ENCODE measurements at places on chromosomes 12 and 14. TPM values are rescaled to one million over a fixed set of nuclear protein-coding genes. Genes with fewer than 3 reads are reported as not detected.
A peak's percentile ranks its signal among the peaks of the same experiment; 100 is the strongest.

Gene VRTN
- total RNA-seq: 61.8 TPM

Gene SLCO1B1
- not detected for total RNA-seq

- no peak for DNase-seq
Observed at GRCh38 chr14:78921856-78922255, 751.7 kb downstream of the NRXN3 start.

DNA sequence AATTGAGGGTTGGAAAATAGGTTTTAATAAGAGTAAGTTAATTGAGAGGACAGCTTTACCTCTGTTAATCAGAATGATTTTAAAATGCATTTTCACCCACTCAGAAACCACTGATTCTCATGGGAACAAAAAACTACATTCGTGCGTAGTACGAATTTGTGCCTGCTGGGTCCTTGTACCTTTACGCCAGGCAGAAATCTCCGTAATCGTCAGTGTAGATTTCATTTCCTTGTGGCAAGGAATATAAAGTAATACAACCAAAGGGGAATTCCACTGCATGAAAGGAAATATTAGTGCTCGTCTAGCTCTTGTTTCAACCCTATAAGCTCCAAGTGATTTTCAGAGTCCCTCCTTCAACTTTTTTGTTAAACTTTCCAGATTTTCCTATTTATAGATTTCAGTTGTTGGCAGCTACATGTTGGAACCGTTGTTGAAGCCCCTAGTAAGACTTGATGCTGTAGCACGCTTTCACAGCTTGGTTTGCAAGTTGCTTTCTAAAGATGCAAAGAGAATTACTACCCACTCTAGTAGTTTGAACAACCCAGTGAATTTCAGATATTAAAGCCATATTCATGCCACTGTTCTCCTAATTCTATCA lies 90.6 kb downstream of the ETV6 start:
- no peak for DNase-seq

Gene PTPRQ
- total RNA-seq: not detected

Gene GLIPR1L1
- total RNA-seq: 1.3 TPM

DNA sequence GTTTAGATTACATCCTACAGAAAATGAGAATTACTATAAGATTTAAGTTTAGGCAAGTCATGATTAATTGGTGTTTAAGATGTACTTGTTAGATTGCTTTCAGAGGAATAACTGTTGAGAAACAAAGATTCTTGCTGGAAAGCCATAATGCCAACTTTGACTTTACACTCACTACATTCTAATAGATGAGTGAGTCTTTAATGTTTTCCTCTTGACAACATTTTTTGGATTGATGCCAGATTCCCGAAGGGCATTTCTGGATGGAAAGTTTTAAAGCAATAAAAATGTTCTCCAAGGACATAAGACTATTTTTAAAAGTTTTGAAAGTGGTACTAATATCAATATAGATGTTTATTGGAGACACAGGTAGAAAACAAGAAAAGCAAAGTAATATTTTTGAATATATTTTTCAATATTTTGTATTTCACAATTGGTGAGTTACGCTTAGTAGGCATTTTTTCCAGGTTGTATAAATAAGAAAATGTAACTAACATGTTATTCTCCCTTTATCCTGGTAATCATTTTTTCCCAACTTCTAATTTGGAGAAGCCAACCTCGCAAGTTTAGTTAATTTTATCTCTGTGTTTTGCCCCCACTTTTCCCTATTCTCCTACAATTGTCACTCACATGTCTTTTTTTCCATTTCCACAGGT lies 307.3 kb downstream of the CEP128 start:
- no peak for DNase-seq

- peak; percentile 93 for DNase-seq
Observed at GRCh38 chr12:122203301-122204166, at the start of gene B3GNT4. TSS of gene B3GNT4 (plus strand) at chr12:122203709. CDS start at chr12:122204619, 910 bp downstream.

- no peak for DNase-seq
Observed at GRCh38 chr14:102252834-102253801, 51.8 kb downstream of the MOK start.

Gene TCHP
- 30.3 TPM for total RNA-seq

- no peak for DNase-seq
Observed at GRCh38 chr12:121810833-121811433, 7.1 kb downstream of the SETD1B start.

DNA sequence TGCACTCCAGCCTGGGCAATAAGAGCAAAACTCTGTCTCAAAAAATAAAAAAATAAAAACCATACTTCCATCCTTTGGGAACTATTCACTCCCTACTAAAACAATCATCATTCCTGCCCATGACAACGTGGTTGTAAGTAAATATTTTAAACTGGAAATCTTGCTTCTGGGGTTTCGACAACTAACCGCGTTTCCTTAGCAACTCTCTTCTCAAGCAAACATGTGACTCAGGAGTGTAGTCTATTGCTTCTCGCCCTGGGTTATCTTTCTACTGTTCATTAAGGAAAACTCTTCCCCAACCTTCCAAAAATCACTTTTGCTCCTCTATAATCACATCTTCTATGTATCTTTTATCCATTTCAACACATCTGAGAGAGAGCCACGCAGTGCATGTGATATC lies 21.8 kb downstream of the APPL2 start:
- no peak for DNase-seq

DNA sequence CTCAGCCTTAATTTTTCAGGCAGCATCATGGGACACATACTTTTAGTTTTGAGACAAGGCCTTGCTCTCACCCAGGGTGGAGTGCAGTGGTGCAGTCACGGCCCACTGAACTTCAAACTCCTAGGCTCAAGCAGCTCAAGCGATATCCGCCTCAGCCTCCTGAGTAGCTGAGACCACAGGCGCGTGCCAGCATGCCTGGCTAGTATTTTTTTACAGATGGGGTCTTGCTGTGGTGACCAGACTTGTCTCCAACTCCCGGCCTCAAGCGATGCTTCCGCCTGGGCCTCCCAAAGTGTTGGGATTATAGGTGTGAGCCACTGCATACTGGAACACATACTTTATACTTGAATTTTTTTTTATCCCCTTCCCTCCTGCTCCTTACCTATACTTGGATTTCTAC lies 2.8 kb downstream of the RDH5 start:
- no peak for DNase-seq

- DNase-seq: no peak
Observed at GRCh38 chr14:85934123-85934885, 404.4 kb downstream of the FLRT2 start.

DNA sequence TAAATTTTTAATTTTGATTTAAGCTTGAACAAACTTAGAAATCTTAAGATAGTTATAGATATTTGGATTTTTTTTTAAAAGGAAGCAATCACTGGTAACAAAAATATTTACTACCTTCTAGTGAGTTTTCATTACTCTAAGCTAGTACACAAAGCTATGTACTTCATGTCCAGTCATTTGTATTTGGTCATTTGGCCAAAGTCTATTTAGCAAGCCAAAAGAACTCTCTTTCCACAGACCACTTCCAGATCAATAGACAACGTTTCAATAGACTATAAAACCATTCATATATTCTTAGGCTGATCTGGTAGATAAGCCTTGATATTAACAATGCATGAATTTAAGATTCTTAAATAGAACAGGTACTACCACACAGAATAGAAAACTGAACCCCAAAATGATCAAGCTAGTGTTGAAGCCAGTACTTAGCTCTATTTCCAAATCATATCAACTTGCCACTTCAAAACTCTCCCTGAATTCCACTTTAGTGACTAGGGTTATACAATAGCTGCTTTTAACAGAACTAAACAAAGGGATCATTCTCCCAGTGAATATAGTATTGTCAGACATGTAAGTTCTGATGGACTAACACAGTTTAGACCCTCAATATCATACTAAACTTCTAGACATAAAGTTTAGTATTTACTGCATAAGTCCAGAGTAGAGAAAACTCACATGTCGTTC lies 21.7 kb downstream of the CAPRIN2 start:
- DNase-seq: no peak

Gene PRR4
- 1.2 TPM for total RNA-seq

Gene SLC7A8
- total RNA-seq: 47.6 TPM

DNA sequence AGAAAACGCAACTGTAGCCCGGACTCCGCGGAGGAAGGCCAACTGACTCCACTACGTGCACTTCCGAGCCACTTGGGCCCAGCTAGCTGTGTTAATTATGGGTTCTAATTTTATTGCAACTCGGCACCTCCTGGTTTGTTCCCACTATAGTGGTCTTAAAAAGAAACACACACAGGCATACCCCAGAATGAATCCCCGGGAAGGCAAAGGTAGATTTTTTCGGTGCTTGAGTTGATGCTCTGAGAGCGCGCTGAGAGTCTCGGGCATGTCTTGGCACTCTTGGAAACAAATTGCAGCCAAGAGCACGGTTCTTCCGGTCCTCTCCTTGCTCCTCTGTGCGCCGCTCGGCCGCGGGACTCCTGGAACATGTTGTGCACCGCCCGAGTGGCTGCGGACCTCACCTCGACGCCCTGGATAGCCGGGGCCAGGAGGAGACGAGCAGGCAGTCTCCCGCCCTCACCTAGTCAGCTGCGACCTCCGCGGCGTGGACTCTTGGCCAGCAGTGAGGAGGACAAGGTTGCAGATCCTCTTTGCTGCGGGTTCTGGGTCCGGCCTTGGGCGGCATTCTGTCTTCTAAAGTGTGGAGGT lies 6.8 kb upstream of the PAX9 start:
- DNase-seq: peak; percentile 57

DNA sequence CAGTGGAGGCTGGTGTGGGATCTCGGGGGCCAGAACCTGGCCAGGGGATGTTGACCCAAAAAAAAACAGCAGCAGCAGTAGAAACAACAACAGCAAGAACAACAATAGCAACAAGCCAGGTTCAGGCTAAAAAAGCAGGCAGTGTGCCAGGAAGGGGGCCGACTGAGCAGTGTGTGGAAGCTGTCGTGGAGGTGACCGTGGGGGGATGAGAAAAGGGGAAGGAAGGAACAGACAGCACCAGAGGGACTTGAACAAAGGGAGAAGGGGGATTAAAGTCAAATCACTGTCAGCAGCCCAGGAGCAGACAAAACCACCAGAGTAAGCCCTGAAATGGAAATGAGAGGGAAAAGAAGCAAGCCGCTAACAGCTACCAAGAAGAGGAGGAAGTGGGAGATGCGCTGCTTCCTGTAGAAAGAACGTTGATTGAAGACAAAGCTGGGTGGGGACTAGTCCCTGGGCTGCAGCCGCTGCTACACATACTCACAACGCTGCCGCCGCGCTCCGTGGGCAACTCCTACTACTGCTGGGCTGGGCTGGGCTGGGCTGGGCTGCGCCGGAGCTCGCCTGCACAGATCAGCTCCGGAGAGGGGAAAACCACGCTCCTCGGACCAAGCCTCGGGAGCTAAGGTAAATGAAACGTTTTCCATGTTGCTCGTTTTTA lies at the start of gene GNG2:
Gene GNG2, plus strand, starts transcription at position 449 of the 661 bp plus-strand sequence. CDS start 90,067 bp downstream, outside the sequence.
- DNase-seq: peak; percentile 88

- no peak for DNase-seq
Observed at GRCh38 chr12:88381466-88381865, 198.8 kb downstream of the KITLG start.

DNA sequence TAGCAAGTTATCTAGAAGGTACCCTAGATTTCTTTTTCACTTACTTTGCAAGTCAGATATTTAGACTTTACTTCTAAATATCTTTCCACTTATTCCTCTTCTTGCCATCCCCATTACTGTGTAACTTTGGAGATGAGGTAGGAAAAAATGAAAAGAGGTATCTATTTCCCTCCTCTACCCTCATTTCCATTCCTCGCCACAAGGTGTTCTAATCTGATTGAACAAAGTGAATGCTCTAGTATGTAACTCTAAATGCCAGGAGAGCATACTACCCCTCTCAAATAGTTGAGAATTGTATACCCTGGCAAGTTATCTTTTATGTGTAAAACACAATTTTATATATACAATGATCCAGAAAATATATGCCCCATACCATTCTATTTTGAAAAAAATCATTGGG lies 1.7 kb upstream of the LDHB start:
- DNase-seq: no peak

DNA sequence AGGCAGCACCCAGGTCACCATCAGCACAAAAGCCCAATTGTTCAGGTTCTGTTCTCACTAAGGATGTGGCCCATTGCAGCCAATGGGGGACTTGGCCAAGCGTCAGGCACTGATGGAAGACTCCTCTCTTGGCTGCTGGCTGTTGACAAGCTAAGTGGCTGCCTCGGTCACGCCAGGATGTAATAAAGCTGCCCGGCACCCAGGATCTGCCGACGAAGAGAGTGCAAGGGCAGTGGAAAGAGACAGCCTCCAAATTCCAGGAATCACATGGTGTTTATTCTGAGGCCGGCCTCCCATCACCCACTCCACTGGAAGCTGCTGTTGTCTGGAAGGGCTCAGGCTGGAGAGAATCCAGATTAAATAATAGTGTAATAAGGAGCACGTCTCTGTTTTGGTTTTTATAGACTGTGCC lies 451.8 kb upstream of the TBX3 start:
- DNase-seq: no peak

DNA sequence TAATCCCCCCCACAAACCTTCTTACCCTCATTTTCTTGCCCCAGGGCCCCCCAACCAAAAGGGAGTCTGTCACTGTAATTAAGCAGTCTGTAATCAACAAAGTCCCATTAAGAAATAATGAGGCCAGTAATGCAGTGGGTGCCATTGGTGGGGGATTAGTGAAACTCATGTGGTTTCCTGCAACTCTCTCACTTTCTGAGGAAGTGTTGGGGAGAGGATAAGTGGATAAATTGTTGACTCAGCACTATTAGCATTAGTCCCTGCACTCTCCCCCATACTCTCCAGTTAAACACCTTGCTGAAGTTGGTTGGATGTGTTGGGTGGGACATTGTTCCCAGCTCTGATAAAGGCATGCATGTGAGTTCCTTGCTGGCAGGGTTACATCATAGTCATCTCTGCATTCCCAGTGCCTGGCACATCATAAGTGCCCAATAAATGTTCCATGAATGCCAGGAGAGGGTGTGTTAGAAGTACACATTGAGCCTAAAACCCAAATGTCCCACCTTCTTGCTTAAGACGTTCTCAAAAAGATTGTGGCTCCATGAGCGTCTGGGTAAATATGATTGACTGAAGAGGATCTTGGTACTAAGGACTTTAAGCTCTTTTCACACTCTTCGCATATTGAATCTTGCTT lies 45.8 kb upstream of the HOXC13 start:
- DNase-seq: no peak

Gene KCNMB4
- 11.5 TPM for total RNA-seq

Gene PIP4P1
- total RNA-seq: 32.1 TPM

Gene SLC17A8
- not detected for total RNA-seq

Gene SLC6A13
- total RNA-seq: 2.4 TPM

GRCh38 chr12:58920961-58921861 lies 907 bp upstream of the LRIG3 start:
- DNase-seq: no peak

GRCh38 chr12:66189889-66190288 lies 875 bp downstream of the IRAK3 start:
- no peak for DNase-seq

Data from endodermal cell (in vitro differentiated cells).